Astrocyte of the cerebellum (primary cell): ENCODE measurements at places on chromosomes 3 and 15.

- DNase-seq = no peak
These were observed 40.6 kb upstream of the ADPGK start for GRCh38 chr15:72824112-72824511.

GRCh38 chr3:50202353-50203112, 2.5 kb upstream of the SLC38A3 start:
- DNase-seq = no peak

GRCh38 chr3:147383617-147384016, 22.7 kb downstream of the ZIC4 start:
- DNase-seq = no peak

- DNase-seq = no peak
These were observed 53.5 kb downstream of the DGKG start for GRCh38 chr3:186308549-186308948.

DNA sequence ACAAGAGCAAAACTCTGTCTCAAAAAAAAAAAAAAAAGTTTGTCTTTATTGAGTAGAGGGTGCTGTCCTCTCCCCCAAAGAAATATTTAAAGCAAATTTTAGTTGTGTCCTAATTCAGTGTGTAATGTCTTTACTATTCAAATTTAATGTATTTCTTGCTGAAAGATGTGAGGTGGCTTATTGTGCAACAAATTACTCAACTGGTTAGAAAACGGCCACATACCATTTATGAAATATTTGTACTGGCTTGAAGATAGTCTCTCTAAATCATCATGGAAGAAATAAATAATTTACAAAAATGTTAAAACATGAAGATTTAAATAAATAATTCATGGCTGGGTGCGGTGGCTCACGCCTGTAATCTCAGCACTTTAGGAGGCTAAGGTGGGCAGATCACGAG, 63.0 kb downstream of the SLTM start:
- DNase-seq = no peak

DNA sequence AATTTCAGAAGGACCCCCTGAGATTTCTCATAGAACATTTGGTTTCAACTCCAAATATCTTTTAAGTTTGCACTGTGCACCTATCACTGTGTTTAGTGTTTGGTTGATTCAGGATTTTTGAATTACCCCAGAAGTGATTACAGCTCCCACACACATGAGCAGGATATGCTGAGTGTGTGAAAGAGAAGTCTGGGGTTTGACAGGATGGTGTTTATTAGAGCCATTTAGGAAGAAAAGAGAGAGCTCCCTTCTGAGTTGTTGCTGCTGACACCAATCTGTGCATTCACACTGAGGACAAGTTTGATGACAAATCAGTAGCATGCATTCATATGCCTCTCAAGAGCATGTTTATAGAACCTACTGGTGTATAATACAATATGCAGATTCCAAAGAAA, 118.1 kb downstream of the RPL22L1 start:
- DNase-seq = no peak
